Gastroesophageal sphincter (tissue), 4 donors: ENCODE measurements at places on chromosomes 12 and 14. TPM values are rescaled to one million over a fixed set of nuclear protein-coding genes. Genes with fewer than 3 reads are reported as not detected.

TBC1D30 gene
- 6.7 TPM for total RNA-seq

DNA sequence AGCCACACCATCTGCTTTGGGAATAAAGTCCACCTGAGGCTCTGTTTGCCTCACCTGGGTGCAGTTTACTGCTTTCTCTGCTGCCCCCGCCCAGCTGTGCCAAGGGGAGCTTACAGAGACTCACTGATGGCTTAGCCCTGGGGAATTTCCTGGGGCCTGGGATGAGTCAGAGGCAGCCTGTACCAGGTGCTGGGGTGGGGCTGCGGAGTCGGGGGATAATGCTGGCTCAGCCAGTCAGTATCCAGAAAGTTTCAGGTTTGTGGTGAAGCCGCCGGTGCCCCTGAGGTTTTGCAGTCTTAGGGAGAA, 22.3 kb downstream of the PLEKHG3 start:
- no peak for ATAC-seq

GLIPR1L1 gene
- total RNA-seq = not detected

CRACR2A gene
- 2.7 TPM for total RNA-seq
